Mammary microvascular endothelial cell (primary cell): ENCODE measurements at places on chromosomes 2 and 18. TPM values are rescaled to one million over a fixed set of nuclear protein-coding genes. Genes with fewer than 3 reads are reported as not detected.

Gene GCG
- total RNA-seq: not detected in 2 replicates

Gene ABCG8
- not detected in 2 replicates for total RNA-seq

Gene OR6B2
- total RNA-seq: not detected in 2 replicates

Gene RIT2
- not detected in 2 replicates for total RNA-seq

Gene HOXD13
- not detected in 2 replicates for total RNA-seq

Gene SCYGR4
- not detected in 2 replicates for total RNA-seq

Gene DNER
- 2.1 and 2.6 TPM in 2 replicates for total RNA-seq

Gene AGXT
- not detected in 2 replicates for total RNA-seq

Gene RGPD4
- not detected in 2 replicates for total RNA-seq

Gene PPM1B
- 6.7 and 9.8 TPM in 2 replicates for total RNA-seq

Gene DCTN1
- total RNA-seq: 125 and 128 TPM in 2 replicates

Gene CABYR
- total RNA-seq: 5.1 and 6.4 TPM in 2 replicates

Gene RIOK3
- 45.0 and 49.8 TPM in 2 replicates for total RNA-seq

Gene IL36A
- not detected in 2 replicates for total RNA-seq

Gene ANO7
- 1.1 and 1.8 TPM in 2 replicates for total RNA-seq

Gene ATF2
- total RNA-seq: 24.5 and 26.0 TPM in 2 replicates

Gene RPRM
- not detected in 2 replicates for total RNA-seq

Gene TRIB2
- 25.7 and 26.7 TPM in 2 replicates for total RNA-seq

Gene TBR1
- not detected in 2 replicates for total RNA-seq

Gene PTPN4
- 11.9 and 14.5 TPM in 2 replicates for total RNA-seq

Gene SERPINB4
- total RNA-seq: not detected in 2 replicates

Gene TMEM17
- 1.4 and 2.0 TPM in 2 replicates for total RNA-seq

Gene LIMS2
- total RNA-seq: 43.8 and 47.4 TPM in 2 replicates

Gene CUL3
- total RNA-seq: 46.5 and 49.0 TPM in 2 replicates

Gene INPP5D
- 15.8 and 17.5 TPM in 2 replicates for total RNA-seq

Gene APLF
- total RNA-seq: 1.5 and 2.3 TPM in 2 replicates

Gene IAH1
- total RNA-seq: 44.8 and 49.6 TPM in 2 replicates

Gene LRATD1
- total RNA-seq: 2.3 and 3.8 TPM in 2 replicates

Gene MERTK
- 13.4 and 14.9 TPM in 2 replicates for total RNA-seq

Gene ABCG5
- not detected in 2 replicates for total RNA-seq

Gene ALLC
- not detected in 2 replicates for total RNA-seq

Gene IL1RN
- not detected in 2 replicates for total RNA-seq
